ENCODE measurements at places on chromosomes 4 and X.

DNA sequence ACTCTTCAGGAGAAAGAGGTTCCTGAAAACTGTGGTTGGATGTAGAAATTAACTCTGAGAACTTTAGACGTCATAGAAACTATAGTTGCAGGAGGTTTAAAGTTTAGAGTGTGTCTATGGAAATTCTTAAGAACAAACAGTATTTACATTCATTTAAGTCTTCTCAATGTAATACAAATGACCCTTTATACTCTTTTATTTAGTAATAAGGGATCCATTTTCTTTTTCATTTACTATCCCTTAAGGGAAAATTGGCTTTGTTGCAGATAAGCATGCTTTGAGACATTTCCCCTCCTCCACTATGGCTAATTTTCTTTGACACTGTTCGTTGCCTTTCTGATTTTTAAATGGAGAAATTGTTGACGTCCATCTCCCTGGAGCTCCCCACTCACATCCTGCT is 96.4 kb downstream of the POLA1 start:
- no peak for DNase-seq

DNA sequence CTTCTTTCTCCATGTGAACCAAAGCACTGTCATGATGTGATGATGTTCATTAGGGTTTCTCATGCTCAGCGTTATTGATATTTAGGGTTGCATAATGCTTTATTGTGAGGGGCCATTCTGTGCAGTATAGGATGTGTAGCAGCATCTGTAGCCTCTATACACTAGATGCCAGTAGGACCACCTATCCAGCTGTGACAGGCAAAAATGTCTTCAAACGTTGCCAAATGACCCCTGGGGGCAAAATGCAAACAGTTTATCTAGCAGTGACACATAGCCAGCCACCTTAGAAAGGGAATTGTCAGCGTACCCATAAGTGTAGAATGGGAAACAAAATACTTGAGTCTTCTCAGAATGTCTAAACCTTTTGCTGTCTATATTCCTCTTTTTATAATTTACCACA is 18.8 kb downstream of the NFKB1 start:
- no peak for DNase-seq

DNA sequence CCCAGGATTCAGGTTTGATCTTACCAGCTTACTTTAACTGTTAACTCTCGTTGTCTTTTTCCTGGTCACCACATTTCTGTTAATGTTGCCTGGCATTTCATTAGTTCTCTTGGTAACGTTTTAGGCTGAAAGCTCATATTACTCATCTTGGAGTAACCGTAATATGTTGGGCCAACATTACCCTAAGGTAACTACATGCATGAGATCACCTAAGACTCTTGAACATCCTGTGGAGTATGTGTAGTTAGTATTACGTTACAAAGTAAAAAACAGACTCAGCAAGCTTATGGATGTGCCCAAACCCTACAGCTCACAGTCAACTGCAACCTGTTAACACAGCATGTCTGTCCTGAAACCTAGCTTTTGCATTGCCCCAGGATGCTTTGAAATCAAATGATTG is 203.3 kb upstream of the HS3ST1 start:
- DNase-seq: no peak

GRCh38 chr4:152968806-152969394 is 32.8 kb downstream of the FHDC1 start:
- no peak for DNase-seq

GRCh38 chr4:86918539-86919072 is 16.2 kb upstream of the AFF1 start:
- no peak for DNase-seq

DNA sequence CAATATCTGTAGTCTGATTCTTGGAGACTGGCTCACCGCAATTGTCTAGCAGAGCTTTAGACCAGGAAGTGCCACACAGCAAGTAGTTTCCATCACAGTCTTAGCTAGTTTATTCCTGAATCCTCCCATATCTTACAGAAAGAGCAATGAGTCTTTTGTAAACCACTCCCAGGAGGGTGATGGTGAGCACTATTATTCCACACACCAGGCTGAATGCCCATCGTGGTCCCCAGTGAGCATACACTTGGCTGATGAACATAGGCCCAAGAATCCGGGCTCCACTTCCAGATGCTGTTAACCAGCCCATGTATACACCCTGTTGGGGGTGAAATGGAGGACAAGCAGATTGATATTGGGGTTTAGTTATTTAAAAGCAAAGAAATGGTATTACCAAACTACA is 39.8 kb downstream of the PLK4 start:
- DNase-seq: no peak

GRCh38 chr4:114417214-114417613 is 181.4 kb upstream of the UGT8 start:
- no peak for DNase-seq

GRCh38 chr4:17521595-17521994 is 6.6 kb downstream of the CLRN2 start:
- no peak for DNase-seq

- DNase-seq: no peak
Observed at GRCh38 chr4:25531272-25531671, 124.4 kb upstream of the SLC34A2 start.

GRCh38 chr4:13968723-13969122 is 341.2 kb upstream of the BOD1L1 start:
- DNase-seq: no peak

- DNase-seq: no peak
Observed at GRCh38 chr4:53199356-53199755, 166.5 kb downstream of the SCFD2 start.

DNA sequence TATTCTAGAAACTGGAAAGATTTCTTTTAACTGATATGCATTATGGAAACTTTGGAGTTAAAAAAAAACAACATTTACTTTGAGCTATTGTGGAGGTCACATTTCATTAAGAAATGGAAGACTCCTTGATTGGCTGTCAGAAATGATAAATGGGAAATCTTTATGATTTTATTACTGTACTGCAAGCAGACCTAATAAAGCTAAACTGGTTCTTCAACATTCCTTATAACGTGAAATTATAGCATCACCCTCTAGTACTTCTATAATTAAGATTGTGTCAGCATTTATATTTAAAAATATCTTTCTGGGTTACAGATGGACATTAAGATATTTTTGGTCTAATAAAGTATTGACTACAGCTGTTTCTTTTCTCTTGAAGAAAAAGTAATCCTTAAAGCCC is 213.8 kb upstream of the PACRGL start:
- no peak for DNase-seq

DNA sequence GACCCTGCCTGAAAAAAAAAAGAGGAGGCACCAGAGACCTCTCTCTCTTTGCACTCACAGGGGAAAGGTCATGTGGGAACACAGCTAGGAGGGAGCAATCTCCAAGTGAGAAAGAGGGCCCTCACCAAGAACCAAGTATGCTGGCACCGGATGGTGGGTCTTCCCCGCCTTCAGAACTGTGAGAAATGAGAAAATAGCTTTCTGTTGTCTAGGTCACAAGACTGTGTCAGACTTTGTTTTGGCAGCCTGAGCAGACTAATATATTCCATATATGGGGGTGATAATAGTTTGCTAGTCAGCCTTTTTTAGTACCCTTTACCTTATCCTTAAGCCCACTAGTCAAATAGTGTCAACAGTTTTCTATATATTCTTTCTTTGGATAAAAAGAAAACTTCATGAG is 193.0 kb downstream of the TRIML1 start:
- no peak for DNase-seq

- DNase-seq: no peak
Observed at GRCh38 chr4:53376900-53377299, 541 bp upstream of the FIP1L1 start.

DNA sequence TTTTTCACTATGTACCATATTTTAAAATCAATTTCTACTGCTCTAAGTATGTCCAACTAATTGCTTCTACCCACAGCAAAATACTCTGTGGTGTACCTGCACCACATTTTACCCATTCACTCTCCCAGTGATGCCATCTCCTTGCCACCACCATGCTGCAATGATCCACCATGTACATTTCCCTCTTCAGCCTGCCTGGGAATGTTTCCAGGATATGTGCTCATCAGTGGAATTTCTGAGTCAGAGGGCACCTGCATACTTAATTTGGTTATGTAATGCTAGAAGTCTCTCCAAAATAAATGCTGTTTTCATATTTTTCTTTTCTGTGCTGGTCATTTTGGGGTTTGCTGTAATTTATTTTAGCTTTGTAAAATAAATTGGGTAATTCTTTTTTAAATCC is 33.2 kb upstream of the OCIAD2 start:
- no peak for DNase-seq

- no peak for DNase-seq
Observed at GRCh38 chr4:16264798-16265197, 38.5 kb upstream of the TAPT1 start.

DNA sequence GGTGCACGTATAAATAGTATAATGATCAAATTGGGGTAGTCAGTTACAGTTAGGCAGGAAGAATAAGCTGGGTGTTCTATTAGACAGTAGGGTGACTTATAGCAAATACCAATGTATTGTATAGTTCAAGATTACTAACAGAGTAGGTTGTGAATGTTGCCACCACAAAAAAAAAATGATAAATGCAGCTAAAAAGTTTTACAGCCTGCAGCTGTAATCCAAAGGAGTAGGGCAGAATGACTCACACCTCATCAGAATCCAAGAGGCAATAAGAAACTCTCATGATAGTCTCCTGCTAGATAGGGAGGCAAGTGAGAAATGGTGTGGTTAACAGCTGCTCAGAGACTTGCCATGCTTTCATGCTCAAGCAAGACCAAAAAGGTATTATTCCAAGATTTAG is 19.6 kb upstream of the TCEAL4 start:
- no peak for DNase-seq

DNA sequence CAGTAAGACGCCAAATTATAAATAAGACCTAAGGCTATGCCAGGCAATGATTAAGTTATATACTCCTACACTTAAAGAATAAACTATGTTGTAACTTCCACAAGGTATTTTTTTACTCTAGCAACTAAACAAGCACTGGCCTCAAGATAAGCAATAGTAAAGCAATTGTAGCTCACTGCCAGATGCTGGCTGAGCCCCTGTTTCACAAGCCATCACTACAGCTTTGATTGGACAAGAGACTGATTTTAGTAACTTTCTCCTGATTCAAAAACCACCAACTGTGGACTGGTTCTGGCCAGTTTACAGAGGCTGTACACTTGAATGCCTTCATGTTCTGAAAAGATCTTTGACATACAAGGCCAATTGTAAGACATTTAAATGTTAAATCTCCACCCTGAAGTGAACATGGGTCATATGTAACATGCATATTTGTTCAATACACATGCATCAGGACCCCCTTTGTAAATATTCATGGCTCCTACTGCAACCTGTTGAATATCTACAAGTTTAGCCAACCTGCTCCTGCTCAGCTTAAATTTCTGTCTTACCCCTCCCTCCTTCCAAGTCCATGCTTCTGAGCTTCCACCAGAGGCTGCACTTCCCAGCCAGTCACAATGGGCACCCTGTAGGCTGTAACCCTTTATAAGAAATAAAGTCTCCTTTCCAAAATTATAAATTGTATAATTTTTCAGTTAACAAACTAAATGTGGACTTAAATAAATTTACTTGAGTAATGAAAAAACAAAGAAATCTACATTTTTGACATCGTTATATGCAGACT is 423.6 kb downstream of the ANKRD50 start:
- DNase-seq: no peak

- DNase-seq: no peak
Observed at GRCh38 chr4:72031868-72032608, at the start of gene NPFFR2. NPFFR2 (plus strand) TSS chr4:72032000; CDS start chr4:72128592, 96,592 bp downstream.

All from activated CD4-positive, alpha-beta T cell treated with anti-CD3 and anti-CD28 coated beads, Interleukin-2, amount 50 U/mL, for 24 hours (primary cell).